ENCODE measurements at places on chromosomes 12 and 14. TPM values are rescaled to one million over a fixed set of nuclear protein-coding genes. Genes with fewer than 3 reads are reported as not detected.

- DNase-seq = no peak
- no peak overlapping the region for H3K4me3 ChIP-seq
- H3K27me3 ChIP-seq = no peaks in the 10 kb centered on the region
- no peak overlapping the region for H3K27ac ChIP-seq
- no peaks in the 10 kb centered on the region for H3K4me1 ChIP-seq
Observed at GRCh38 chr14:53412819-53413675, 259.9 kb upstream of the DDHD1 start.

Gene NKX2-1
- total RNA-seq = not detected

DNA sequence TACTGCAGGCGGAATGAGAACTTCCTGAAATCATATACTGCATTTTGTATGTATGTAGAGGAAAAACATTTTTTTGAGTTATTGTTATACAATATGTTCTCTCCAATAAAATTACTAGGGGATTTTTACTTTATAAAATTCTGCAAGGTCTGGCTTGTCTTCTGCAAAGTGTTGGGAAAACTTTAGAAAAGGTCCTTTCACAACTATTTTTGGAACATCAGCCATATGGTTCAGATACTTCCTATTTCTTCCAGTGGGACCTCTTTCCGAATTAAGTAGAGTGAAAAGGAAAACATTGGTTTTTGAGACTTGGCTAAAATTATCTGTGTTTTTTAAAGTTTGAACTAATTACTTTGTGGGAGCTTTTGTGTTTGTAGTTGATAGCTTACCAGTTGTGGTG is 52.7 kb downstream of the DAAM1 start:
- H3K4me1 ChIP-seq = peaks cover 24% of the 10 kb centered on the region
- H3K36me3 ChIP-seq = peaks cover 3% of the 10 kb centered on the region
- no peak overlapping the region for H3K4me3 ChIP-seq
- no peaks in the 10 kb centered on the region for H3K27me3 ChIP-seq
- no peak overlapping the region for H3K27ac ChIP-seq

DNA sequence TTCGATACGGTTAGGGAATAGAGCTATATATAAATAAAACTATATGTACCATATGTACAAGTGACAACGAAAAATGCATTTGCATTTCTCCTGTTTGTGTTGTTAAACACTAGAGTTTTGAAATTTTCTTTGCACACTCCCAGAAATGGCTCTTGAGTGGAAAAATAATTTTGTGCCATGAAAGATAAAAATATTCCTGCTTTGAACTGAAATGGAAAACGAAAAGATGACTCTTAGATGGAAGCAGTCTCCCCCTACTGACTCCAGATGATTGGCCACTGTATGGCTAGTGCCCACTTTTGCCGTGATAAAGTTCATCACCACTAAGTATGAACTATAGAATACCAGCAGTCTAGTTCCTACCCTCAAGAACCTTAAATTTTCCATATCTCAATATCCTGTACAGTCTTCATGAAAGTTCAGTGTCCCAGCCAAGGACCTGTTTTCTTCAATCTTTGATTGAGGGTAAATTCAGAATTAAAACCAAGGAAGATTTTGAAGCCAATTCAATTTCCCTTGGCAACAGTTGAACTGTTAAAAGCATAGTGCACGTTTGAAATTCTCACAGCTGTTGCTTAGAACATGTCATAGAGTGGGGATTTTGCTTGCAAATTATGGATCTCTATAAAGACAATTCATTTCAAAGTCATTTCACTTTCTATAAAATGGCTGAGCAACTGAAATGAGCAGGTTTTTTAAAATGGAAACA is 1.6 kb upstream of the PPP2R5E start:
- no peak overlapping the region for H3K27ac ChIP-seq
- peaks cover 5% of the 10 kb centered on the region for H3K36me3 ChIP-seq
- H3K4me3 ChIP-seq = peak overlapping the region; percentile 89
- peaks cover 22% of the 10 kb centered on the region for H3K4me1 ChIP-seq
- no peak for DNase-seq
- no peaks in the 10 kb centered on the region for H3K27me3 ChIP-seq

DNA sequence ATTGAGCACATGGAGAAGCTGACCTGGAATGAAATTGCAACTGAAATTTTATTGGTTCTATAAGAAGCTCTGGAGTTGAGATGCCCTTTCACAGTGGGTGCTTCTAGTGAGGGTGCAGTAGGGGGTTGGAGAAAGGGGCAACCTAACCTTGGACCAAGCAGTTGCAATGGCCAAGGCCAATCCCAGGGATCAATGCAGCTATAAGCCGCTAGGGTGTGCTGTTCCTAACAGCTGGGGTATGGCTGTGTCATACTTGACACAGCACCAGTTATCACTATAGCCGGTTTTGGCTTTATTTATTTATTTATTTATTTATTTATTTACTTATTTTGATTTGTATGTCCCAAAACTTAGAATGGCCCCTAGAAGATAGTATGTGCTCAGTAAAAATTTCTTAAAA is 505.9 kb downstream of the FLRT2 start:
- no peaks in the 10 kb centered on the region for H3K36me3 ChIP-seq
- no peak overlapping the region for H3K4me3 ChIP-seq
- H3K4me1 ChIP-seq = peaks cover 3% of the 10 kb centered on the region

Gene NELL2
- total RNA-seq = 120 TPM

DNA sequence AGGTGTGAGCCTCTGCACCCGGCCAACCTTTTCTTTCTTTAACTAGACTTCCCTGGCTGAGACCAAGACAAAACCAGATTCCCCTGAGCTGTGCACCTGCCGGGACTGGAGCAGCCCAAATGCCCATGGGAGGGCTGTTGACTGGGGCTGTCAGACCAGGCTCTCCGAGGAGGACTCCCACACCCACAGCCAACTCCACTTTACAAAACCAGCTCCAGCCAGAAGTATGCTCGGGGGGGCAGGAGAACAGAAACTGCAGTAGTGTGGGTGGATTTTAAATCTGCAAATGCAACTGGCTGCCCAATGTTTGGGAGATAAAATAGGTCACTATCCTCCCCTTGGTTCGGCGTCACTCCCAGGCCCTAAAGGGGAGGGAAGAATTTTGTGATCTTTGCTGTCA is 78.5 kb downstream of the VCPKMT start:
- no peaks in the 10 kb centered on the region for H3K27me3 ChIP-seq
- no peak for DNase-seq
- peak overlapping the region; percentile 37 for H3K4me3 ChIP-seq
- H3K4me1 ChIP-seq = peaks cover 48% of the 10 kb centered on the region

DNA sequence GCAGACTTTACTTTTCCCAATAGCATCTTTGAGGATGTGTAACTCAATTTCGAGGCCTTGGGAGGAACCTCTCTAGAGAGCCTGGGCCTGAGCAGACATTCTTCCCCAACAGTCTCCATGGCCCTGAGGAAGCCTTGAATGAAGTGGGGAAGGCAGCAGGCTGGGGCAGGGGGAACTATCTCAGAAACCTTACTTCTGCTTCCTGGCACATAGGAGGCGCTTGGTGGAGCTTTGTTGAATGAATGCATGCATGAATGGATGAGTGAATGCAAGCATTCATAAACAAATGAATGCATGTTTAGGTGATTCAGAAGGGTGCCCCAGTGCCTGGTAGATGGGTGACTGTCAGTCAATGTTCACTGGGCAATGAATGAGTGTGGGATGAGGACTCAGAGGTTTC is 58.3 kb downstream of the GALNT16 start:
- no peaks in the 10 kb centered on the region for H3K4me1 ChIP-seq
- no peak for DNase-seq
- no peak overlapping the region for H3K4me3 ChIP-seq
- no peaks in the 10 kb centered on the region for H3K36me3 ChIP-seq
- H3K27me3 ChIP-seq = no peaks in the 10 kb centered on the region

DNA sequence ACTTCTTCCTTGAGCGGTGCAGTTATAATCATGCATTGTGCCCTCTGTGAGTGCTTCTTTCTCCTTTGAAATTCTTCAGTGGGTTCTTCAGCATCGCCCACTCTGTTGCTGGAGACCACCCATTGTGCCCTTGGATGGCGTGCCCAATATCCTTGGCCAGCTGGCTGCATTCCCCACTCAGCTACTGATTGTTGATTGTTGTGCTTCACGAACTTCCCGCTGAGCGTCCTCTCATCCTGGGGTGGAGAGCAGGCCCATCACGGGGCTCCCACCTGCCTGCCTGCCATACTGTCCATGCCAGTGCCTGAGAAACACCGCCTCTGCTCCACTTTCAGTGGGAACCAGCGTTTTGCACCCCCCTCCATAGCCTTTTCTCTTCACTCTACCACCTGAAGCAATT is 8.6 kb upstream of the SSTR1 start:
- no peak overlapping the region for H3K4me3 ChIP-seq
- H3K27me3 ChIP-seq = no peaks in the 10 kb centered on the region
- no peak for DNase-seq
- H3K4me1 ChIP-seq = peaks cover 5% of the 10 kb centered on the region

DNA sequence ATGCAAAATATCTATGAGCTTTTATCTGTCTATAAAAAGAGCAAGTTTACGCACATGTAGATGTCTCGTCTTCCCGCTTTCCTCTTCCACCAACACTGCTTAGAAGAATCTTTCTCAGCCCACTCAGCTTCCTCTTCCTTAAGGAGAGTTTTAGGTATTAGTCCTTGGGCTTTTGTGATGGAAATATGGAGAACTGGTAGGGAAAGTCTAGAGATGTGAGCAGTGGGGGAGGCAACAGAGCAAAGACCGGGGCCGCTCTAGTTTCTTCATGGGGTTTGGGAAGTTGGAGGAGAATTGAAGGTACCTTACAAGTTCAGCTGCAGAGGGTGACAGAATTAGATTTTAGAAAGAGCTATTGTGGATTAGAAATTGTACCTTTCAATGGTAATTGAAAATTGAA is 56.3 kb upstream of the CPNE8 start:
- no peak overlapping the region for H3K27ac ChIP-seq
- no peak overlapping the region for H3K4me3 ChIP-seq
- H3K36me3 ChIP-seq = no peaks in the 10 kb centered on the region

Gene PPP4R4
- total RNA-seq = 1.4 TPM

DNA sequence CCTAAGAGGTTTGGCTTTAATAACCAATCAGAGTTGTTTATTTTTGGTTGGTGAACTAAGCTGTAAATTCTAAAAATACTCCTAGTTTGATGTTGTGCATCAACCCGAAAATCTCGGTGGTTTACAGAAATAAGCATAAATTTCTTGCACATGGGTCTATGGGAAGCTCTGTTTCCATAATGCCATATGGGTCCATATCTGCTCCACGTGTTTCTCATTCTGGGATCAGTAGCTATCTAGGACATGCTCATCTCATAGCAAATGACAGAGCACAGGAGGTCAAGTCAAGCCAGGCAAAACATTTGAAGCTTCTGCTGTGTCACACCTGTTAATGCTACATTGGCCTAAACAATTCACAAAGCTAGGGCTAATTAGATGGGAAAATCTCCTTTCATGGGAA is 23.1 kb downstream of the NUP37 start:
- H3K4me3 ChIP-seq = no peak overlapping the region
- H3K36me3 ChIP-seq = peaks cover 9% of the 10 kb centered on the region
- H3K4me1 ChIP-seq = peaks cover 13% of the 10 kb centered on the region
- no peak overlapping the region for H3K27ac ChIP-seq
- no peaks in the 10 kb centered on the region for H3K27me3 ChIP-seq
- no peak for DNase-seq

Data from activated naive CD8-positive, alpha-beta T cell treated with anti-CD3 and anti-CD28 coated beads for 36 hours (primary cell).